ENCODE measurements at places on chromosomes 2 and 18.

GRCh38 chr2:187438455-187438854, 9.6 kb downstream of the CALCRL start:
- DNase-seq = no peak

DNA sequence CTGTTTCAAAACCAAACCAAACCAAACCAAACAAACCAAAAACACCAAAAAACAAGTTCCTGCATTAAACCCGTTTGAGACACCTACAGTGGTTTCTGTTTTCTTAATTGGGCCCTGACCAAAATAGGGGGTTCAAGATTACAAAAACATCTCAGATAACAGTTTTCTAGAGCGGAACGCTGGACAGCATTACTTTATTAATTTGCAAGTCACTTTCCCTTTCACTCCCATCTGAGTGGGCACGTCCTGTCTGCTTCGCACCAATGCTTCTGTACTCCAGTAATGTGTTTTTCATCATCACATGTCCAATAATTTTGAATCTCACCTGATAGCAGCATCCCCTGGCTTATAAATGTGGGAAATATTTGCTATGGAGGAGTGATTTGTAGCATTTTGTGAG, 11.7 kb upstream of the MYO1B start:
- DNase-seq = no peak

GRCh38 chr2:26605195-26605998, 35.8 kb downstream of the CIB4 start:
- peak; percentile 72 for DNase-seq

DNA sequence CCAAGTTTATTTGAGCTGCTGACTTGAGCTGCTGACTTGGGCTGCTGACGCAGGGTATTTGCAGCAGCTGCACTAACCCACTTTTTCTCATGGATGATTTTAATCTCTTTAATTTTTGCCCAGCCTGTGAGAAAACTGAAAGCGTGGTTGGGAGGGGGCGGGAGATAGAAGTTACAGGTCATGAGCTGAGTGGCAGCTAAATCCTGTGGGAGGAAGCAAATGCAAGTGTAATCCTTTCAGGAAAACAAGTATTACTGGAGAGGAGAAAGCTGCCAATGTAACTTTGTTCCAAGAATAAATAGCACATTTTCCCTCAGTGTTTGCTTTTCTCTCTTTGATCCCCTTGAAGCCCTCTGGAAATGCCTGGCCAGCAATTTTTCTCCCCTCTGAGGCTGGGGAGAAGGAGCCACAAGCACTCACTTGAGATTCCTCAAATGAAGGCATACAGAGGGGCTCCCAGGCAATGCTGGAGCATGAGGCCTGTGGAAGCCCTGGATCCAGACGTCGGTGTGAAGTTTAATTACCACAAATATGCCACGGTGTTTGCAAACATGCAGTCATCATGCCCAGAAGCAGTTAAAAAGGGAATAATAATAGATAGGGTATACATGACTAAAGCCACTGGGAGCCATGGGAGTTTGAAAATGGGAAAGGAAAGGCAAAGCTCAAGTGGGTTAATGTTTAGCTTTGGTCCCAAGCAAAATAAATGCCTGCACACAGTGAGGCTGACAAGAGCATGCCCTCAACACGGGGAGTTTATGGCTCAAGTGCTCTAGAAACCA, 10.4 kb upstream of the EVA1A start:
- peak; percentile 80 for DNase-seq

DNA sequence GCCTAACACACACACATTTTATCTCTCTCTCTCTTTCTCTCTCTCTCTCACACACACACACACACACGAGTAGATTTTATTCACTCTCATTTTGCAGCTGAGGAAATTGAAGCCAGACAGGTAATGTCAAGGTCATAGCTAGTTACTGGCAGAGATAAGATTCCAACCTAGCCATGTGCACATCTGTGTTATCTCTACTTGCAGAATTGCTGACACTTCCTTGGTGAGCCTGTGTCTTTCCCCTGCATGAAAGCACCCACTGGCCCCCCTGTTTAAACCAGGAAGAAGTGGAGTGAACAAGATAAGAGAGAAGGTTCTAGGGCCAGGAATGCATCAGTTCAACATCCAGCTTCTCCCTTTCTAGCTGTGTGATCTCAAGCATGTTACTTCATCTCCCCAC, 423.7 kb downstream of the TXNL1 start:
- DNase-seq = no peak

DNA sequence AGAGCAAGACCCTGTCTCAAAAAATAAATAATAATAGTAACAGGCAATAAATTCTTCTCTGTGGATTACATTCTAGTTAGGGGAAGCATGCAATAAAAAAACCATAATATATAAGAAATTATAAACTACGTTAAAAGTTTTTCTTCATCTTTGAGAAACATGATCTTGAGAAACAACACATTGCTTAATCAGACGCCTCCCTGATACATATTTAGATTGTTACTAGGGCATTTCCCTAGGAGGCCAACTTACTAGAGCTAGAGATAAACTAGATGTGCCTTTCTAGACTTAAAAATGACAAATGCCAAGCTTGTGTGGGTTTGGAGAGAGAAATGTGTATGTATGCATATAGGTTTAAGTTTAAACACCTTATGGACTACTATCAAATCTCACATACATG, 76.3 kb upstream of the GALNT5 start:
- DNase-seq = no peak
